ENCODE measurements at places on chromosomes 4 and X.
A peak's percentile ranks its signal among the peaks of the same experiment; 100 is the strongest.

GRCh38 chr4:98162696-98163095 lies 19.4 kb upstream of the STPG2 start:
- DNase-seq = no peak

GRCh38 chrX:15344106-15344505 lies 8.8 kb upstream of the PIGA start:
- no peak for DNase-seq

- DNase-seq = no peak
Observed at GRCh38 chrX:100939333-100939732, 10.6 kb upstream of the XKRX start.

- no peak for DNase-seq
Observed at GRCh38 chrX:103658681-103659433, 27.6 kb downstream of the MORF4L2 start.

- no peak for DNase-seq
Observed at GRCh38 chr4:1250527-1250812, 1.5 kb upstream of the CTBP1 start.

GRCh38 chr4:40233227-40233626 lies 36.4 kb downstream of the RHOH start:
- no peak for DNase-seq

- no peak for DNase-seq
Observed at GRCh38 chrX:123185721-123186120, 1.6 kb downstream of the GRIA3 start.

GRCh38 chr4:4862665-4863482 lies 3.4 kb downstream of the MSX1 start:
- no peak for DNase-seq

DNA sequence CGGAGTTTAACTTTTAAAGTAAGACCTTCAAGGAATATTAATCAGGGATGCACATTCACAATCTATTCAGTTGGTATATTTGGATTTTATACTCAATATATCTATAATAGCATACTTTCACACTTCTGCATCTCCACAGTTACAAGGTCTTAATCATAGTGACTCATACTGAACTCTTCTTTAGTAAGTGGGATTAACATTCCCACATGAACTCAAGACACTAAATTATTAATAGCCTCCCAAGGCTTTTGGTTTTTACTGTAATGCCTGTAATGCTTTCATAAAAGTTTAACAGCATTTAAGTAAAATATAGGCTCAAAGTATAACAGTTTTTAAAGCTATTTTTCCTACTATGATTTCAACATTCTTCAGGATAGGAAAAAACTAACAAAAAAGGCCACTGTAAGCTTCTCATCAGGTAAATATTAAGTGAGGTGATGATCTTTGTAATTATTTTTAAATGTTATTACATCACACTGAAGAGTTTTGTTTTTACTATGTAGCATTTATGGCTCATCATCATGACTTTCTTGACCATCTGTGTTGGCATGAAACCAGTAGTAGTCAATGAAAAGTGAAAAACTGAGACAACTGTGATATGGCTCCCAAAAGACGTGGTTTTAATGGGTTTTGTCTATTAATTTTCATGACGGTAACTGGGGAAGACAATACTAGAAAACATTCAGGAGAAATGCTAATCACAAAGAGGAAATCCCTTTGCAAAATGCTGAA lies 91.5 kb upstream of the GALNT7 start:
- no peak for DNase-seq

- no peak for DNase-seq
Observed at GRCh38 chr4:40180356-40180755, 16.5 kb upstream of the RHOH start.

GRCh38 chr4:99824070-99824599 lies 7.5 kb downstream of the DAPP1 start:
- DNase-seq = no peak

- DNase-seq = no peak
Observed at GRCh38 chrX:53256446-53257041, 24.8 kb downstream of the IQSEC2 start.

- DNase-seq = no peak
Observed at GRCh38 chr4:37968747-37969146, 8.5 kb downstream of the PTTG2 start.

DNA sequence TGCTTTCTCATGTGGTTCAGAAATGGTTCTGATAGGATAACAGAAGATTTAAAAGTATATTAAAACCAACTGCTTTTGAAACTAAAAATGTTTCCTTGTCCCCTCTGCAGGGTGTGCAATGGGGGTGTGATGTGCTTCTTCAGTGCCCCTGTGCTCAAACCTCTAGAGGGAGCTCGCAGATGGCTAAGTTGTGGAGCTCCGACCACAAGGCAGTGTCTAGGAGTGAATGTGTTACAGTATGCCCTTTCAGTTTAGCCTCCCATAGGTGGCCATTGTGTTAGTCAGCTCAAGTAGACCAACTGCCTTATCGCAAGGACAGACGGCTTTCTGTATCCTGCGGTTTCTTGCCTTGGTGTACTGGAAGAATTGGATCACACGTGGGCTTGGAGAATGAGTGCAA lies 130.5 kb downstream of the TENT5D start:
- peak; percentile 78 for DNase-seq

- no peak for DNase-seq
Observed at GRCh38 chr4:94933799-94934198, 176.0 kb downstream of the BMPR1B start.
